ENCODE measurements at places on chromosomes 4 and X. TPM values are rescaled to one million over a fixed set of nuclear protein-coding genes. Genes with fewer than 3 reads are reported as not detected.
A peak's percentile ranks its signal among the peaks of the same experiment; 100 is the strongest.

The KLB gene
- not detected for total RNA-seq

DNA sequence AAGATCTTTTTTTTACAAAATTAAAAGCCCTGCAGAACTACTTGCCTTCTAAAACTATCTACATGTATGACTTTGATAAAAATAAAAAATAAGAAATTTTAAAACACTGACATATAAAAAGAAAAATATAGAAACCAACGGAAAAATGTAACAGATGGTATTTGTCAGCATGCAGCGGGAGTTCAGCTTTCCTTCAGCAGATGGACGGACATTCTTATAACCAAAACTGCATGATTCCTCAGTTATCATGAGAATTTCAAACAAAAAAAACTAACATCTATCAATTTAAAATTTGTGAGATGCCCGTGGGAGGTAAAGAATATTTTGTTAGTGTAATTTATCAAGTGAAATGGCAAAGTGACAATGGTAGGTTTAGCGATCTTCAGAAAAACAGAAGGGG, 23.2 kb downstream of the RWDD4 start:
- no peaks in the 10 kb centered on the region for H3K27me3 ChIP-seq
- no peak overlapping the region for H3K4me3 ChIP-seq
- no peak for DNase-seq
- no peak overlapping the region for H3K27ac ChIP-seq
- no peaks in the 10 kb centered on the region for H3K36me3 ChIP-seq
- H3K4me1 ChIP-seq, result no peaks in the 10 kb centered on the region

The BEX1 gene
- total RNA-seq, result not detected

DNA sequence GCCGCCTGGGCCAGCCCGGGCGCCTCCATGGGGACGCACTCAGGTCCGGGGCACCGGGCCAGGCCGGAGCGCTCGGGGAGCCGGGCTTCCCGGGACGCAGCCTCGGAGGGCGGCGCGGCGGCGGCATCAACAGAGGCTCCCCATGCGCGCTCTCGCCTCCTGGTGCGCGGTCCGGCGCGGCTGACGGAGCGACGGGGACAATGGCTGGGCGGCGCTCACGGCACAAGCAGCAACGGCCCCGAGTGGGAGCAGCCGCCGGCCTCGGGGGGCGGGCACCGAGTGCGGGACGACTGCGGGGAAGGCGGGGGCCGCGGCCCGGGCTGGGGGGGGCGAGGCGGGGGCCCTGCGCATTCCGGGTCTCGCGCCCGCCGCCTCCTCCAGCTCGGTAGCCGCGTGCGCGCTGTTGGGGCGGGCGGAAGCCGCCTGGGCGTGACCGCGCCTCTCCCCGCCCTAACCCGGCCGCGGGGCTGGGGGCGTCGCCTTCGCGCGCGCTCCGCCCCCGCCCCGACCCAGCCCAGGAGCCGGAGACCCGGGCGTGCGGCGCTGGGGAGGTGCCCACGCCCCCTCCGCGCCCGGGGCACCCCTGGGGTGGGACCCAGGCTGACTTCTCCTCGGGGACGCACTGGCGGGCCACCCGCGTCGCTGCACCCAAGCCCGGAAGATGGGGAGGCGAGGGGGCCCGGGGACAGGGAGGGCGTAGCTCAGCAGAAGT, at the start of gene PRKX:
TSS of gene PRKX (minus strand) at position 425 of the 712 bp plus-strand sequence. CDS start at position 29, 396 bp downstream.
- 0 out of 2 replicates have a peak within 1 kb of the TSS, but pooled peaks have one; percentile 65 for H3K27ac ChIP-seq
- H3K36me3 ChIP-seq, result no peaks in the 10 kb centered on the region
- peak; percentile 90 for DNase-seq
- H3K27me3 ChIP-seq, result no peaks in the 10 kb centered on the region
- H3K4me3 ChIP-seq, result peak within 1 kb of the TSS; percentile 78

DNA sequence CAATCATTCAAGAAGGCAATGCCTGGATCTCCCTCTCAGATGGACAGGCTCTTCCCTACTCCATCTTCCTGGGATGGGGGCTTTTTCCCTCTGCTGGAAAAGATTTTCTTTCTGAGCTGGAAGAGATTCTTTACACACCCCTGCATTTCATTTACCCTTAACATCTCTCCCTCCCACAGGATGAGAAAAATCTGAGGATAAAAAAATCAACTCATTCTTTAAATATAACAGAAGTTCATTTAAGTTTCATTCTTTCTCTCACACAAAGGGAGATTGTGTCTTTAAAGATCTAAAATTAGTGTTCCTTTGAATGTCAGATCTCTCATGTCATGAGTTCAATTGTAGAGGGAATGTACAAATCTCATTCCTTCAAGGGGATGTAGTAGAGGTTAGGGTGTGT, 109.0 kb downstream of the ZNF518B start:
- H3K4me1 ChIP-seq, result peaks cover 7% of the 10 kb centered on the region
- no peak overlapping the region for H3K4me3 ChIP-seq
- no peaks in the 10 kb centered on the region for H3K36me3 ChIP-seq
- no peaks in the 10 kb centered on the region for H3K27me3 ChIP-seq
- no peak overlapping the region for H3K27ac ChIP-seq
- DNase-seq, result no peak

The FGB gene
- total RNA-seq, result not detected

Data from Karpas-422 (cell line).